ENCODE measurements at places on chromosomes 5 and 9.

- no peak for DNase-seq
Measured at GRCh38 chr5:1520791-1521453, 2.8 kb downstream of the LPCAT1 start.

GRCh38 chr5:142484821-142485387, 160.1 kb upstream of the SPRY4 start:
- DNase-seq, result no peak

GRCh38 chr5:14357851-14358250, 214.7 kb downstream of the TRIO start:
- DNase-seq, result no peak

- DNase-seq, result no peak
Measured at GRCh38 chr5:148221508-148221907, 16.8 kb upstream of the MARCOL start.

DNA sequence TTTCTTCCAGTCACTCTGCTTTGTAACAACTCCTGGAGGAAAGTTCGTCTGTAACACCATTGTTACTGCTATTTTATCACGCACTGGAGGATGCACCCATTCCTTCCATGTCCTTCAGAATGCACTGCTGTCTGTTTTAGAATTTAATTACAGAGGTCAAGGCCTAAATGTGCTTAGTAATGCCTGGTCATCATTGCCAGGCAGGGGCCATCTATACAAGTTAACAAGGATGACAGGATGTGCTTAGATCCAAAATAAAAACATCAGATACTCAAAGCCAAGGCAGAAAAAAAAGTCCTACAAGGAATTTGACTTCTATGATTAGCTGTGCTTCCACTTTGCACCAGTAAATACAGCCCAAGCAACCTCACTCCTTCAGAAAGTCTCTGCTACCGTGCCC, 371.4 kb downstream of the SEMA5A start:
- DNase-seq, result no peak

- DNase-seq, result no peak
Measured at GRCh38 chr5:154331924-154332323, 113.9 kb upstream of the SAP30L start.

GRCh38 chr9:97863314-97863713, 10.3 kb downstream of the FOXE1 start:
- peak; percentile 64 for DNase-seq

- DNase-seq, result no peak
Measured at GRCh38 chr5:2598503-2598902, 153.0 kb downstream of the IRX2 start.

DNA sequence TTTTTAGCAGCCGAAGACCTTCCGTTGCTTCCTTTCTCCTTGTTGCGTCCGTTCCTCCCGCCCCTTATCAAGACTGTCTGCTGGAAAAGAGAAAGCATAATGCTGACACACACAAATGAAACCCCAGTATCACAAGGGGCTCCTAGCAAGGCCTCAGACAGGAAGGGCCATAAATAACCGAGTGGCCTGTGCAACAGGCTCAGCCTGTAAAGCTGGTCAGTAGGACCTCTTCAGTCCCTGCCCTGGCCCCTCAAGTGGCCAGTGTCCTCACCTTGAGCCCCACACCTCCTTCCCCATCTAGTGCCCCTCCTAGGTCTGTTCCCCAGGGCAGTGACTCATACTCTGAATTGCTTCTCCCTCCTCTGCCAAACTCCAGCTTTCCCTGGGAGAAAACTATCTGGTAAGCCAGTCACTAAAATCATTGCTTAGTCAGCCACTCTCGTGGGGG, 174.6 kb upstream of the IL12B start:
- peak; percentile 69 for DNase-seq

DNA sequence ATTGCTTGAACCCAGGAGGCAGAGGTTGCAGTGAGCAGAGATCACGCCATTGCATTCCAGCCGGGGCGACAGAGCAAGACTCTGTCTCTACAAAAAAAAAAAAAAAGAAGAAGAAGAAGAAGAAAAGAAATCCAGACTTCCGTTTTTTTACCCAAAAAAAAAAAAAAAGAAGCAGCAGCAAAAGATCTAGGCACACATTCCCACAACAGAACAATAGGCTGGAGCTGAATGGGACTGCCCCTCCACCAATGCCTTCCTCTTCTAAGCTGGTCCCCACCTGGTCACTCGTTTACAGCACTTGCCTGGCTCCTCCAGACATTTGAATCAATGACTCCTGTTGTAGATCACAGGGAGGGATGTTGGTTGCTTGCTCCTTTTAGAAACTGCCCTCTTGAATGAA, 1.6 kb upstream of the LMAN2 start:
- no peak for DNase-seq

- DNase-seq, result peak; percentile 29
Measured at GRCh38 chr9:87109231-87109631, 161.9 kb upstream of the GAS1 start.

DNA sequence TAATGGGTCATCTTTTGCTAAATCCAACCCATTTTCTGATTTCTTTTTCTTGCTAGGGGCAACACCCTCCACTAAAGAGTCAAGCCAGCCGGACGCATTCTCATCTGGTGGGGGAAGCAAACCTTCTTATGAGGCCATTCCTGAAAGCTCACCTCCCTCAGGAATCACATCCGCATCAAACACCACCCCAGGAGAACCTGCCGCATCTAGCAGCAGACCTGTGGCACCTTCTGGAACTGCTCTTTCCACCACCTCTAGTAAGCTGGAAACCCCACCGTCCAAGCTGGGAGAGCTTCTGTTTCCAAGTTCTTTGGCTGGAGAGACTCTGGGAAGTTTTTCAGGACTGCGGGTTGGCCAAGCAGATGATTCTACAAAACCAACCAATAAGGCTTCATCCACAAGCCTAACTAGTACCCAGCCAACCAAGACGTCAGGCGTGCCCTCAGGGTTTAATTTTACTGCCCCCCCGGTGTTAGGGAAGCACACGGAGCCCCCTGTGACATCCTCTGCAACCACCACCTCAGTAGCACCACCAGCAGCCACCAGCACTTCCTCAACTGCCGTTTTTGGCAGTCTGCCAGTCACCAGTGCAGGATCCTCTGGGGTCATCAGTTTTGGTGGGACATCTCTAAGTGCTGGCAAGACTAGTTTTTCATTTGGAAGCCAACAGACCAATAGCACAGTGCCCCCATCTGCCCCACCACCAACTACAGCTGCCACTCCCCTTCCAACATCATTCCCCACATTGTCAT, 72.0 kb downstream of the NUP214 start:
- DNase-seq, result no peak

GRCh38 chr9:14909961-14910805, at the start of gene FREM1:
Gene FREM1, minus strand, starts transcription at chr9:14910428. Its CDS starts 41,451 bp downstream, at chr9:14868977.
- no peak for DNase-seq

All from epithelial cell of esophagus (primary cell).